Fibroblast of the conjunctiva (primary cell): ENCODE measurements at places on chromosomes 3 and 15.
A peak's percentile ranks its signal among the peaks of the same experiment; 100 is the strongest.

GRCh38 chr3:177145954-177146353 is 51.3 kb downstream of the TBL1XR1 start:
- no peak for DNase-seq

- DNase-seq = no peak
Measured at GRCh38 chr3:10437272-10437994, 68.0 kb downstream of the ATP2B2 start.

GRCh38 chr15:71458089-71458660 is 342.9 kb downstream of the THSD4 start:
- no peak for DNase-seq

DNA sequence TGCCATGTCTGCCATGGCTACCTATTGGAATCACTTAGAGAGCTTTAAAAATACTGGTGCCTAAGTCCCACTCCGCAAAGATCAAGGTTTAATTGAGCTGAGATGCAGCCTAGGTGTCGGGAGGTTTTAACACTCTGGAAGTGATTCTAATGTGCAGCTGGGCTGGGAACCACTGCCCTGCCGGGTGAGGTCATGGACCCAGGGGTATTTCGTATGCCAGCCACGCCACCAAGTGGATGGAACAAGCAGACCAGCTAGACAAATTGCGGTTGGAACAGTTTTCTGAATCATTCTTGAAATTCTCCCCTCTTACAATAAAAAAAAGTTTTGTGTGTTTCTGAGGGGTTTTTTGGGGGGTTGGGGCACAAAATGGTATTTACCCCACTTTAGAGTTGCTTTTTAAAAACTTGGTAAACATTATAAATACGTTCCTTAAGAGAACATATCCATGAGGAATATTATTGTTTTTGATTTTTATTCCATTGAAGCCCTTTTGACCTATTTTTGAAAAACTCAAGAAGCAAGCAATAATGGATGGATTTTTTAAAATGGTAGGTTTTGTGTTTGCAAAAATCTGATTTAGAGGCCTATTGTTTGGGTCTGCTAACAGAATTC is 66.2 kb upstream of the CSTA start:
- DNase-seq = peak; percentile 18

GRCh38 chr3:68056556-68056955 is 402.1 kb upstream of the SUCLG2 start:
- DNase-seq = no peak

DNA sequence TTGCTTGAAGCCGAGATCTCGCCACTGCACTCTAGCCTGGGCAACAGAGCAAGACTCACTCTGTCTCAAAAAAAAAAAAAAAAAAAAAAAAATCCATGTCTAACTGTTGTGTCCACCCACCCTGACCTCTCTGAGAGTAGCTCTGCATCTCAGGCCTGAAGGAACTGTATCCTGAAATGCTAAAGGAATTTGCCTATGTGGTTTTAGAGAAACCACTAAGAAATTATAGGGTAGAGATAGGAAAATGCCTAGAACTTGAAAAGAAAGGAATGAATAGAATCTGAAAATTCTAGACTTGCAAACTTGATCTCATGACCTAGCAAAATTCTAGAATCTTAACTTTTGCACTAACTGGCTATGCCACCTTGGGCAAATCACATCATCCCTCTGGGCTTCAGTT is 217.5 kb upstream of the ROPN1 start:
- no peak for DNase-seq

GRCh38 chr3:166060789-166061479 is 223.7 kb upstream of the BCHE start:
- DNase-seq = no peak
